NCI-H187 (cell line): ENCODE measurements at places on chromosomes 7 and 10.

DNA sequence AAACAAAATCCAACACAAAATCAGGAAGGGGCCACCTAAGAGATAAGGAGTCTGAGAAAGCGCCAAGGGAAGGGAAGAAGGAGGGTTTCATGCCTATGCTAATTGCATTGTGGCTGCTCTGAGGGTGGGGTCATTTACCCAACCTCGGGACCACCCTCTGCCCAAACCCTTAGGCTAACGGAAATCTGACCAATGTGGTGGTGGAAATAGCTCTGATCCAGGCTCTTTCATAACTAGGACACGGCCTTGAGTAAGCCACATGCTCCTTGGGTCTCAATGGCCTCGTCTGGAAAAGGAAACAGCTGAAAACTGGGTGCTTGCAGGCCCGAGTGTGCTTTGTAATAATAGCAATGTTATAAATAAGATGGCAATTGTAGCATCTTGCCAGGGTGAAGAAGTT is 14.9 kb upstream of the SRGN start:
- DNase-seq = no peak

GRCh38 chr10:1102416-1102815 is 46.2 kb downstream of the WDR37 start:
- no peak for DNase-seq

GRCh38 chr7:7757576-7757975 is 39.2 kb upstream of the RPA3 start:
- no peak for DNase-seq

DNA sequence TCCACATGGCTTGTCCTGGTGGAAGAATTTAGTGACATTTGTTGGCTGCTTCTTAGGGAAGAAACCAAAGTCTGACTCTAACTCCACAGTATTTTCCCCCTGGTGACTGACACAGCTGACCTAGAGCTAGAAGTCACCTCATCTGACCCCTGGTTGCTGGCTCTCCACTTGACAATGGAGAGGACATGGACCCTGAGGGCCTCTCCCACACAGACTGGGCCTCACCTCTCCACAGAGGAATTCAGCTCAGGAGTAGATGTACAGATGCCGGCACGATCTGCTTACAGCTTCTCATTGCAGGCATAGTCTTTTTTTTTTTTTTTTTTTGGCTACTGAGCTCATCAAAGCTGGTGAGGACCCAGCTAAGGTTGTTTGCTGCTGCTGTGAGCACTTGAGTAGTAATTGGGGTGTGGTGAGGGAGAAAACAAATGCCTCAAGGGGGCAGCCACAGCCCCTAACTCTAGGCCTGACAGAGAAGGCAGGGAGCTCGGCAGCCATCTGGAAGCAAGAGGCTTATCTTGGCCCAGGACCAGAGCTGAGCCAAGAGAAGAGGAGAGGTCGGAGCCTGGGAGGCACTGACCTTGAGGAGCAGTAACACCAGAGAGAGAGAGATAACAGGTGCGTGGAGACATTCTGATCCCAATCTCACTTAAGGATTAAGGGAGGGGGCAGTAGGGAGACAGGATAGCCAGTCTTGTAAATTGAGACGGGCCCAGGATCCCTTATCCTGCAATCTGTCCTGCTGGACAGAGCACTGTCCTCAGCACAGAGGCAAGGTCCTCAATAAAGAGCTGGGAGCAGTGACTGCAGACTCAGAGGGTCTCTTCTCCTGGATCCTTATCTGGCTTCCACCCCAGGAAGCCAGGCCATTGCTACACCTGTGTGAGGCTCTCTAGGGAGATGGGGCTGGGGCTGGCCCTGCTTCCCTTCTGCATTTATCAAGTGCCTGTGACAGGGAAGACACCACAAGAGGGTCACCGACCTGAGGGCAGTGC is 9.4 kb downstream of the PRSS58 start:
- no peak for DNase-seq

GRCh38 chr7:135843214-135843613 is 94.6 kb upstream of the FAM180A start:
- DNase-seq = no peak

DNA sequence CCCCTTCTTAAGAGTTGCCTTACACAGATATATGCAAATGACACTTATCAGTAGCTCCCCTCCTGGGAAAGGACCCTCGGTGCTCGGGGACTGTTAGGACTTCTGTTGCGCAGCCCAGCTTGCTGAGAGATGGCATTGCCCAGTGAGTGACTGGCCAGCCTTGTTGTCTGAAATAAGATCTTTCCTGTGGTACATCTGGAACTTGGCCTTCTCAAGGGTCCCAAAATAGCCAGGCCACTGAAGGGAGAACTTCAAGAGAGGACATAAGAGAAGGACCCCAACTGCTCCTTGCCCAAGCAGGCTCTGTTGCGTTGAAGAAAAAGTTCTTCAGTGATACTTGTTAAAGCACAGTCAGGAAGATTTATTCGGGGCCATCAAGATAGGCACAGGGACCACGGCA is 17.3 kb downstream of the BAG3 start:
- no peak for DNase-seq

- DNase-seq = no peak
These were observed 69.7 kb upstream of the EXOC4 start for GRCh38 chr7:133183042-133183794.

GRCh38 chr10:96833220-96834001 is 1.3 kb downstream of the LCOR start:
- no peak for DNase-seq

GRCh38 chr7:7151865-7152264 is 30.5 kb upstream of the C1GALT1 start:
- no peak for DNase-seq

DNA sequence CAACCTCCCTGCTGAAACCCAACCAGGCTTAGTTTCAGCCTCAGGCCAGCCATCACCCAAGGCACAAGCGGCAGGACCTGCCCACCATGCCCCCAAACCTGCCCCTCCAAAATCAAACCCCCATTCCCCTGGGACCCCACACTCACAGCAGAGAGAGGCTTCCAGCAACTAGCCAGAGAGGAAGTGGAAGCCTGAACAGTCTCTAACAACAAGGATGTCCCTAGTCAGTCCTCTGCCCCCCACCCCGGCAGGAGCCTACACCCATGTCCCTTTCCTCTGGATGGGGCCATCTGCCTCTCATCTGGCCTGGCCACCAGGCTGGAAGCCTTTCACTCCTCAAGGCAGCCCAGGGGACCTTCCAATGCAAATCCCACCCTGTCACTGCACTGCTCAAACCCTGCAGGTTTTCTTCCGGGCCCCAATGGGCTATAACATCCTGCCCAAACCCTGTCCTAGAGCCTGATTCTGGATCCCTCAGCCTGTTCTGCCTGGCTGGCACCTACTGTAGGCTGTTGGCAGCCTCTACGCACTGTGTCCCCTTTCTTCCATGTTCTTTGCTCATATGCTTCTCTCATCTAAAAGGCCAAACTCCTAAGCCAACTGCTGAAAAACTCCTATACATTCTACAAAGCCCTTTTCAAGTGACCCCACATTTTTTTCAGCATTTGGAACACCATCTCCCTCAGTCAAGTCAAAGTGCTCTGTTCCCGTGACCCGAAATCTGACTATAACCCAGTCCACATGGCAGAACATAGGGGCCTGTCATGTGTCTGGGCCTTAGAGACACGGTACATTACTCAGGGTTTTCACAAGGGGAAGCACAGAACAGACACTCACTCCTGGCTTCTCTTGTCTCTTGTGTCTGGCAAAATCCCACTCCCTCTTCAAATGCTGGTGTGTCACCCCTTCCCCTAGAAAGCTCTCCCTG is 253.3 kb downstream of the TNS3 start:
- DNase-seq = no peak

DNA sequence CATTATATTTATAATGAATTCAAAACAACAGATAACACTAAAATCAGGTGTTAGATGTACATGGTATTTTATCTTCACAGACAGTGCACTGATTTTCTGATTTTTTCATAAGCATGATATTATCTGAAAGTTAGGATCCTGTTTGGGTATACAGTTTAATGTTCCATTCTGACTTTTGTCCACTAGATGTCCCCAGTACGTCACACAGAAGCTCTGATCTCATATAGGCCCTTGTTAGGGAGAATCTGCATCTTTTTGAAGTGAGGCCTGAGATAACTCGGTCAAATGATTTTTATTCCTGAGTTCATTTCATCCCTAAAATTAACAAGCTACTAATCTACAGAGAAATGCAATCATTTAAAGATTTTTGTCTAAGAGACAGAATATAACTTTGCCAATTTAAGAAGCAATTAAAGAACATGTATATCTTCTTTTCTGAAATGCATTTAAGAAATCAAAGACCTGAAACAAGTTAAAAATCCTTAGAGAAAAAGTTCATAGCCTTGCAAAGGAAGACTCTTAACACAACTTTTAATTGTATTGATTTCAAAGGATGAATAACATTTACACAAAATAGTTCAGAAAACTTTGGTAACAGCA is 72.0 kb upstream of the TES start:
- peak; percentile 21 for DNase-seq

DNA sequence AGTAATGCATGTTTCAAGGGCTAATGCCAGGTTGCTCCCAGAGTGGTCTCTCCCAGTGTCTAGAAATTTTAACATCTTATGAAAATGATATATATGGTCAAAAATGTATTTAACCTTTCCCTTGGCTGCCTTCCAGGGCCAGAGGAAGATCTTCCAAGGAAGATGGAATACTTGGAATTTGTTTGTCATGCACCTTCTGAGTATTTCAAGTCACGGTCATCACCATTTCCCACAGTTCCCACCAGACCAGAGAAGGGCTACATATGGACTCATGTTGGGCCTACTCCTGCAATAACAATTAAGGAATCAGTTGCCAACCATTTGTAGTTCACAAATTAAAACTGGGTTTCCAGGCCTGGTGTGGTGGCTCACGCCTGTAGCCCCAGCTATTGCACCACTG is 9.0 kb downstream of the GATAD1 start:
- no peak for DNase-seq

DNA sequence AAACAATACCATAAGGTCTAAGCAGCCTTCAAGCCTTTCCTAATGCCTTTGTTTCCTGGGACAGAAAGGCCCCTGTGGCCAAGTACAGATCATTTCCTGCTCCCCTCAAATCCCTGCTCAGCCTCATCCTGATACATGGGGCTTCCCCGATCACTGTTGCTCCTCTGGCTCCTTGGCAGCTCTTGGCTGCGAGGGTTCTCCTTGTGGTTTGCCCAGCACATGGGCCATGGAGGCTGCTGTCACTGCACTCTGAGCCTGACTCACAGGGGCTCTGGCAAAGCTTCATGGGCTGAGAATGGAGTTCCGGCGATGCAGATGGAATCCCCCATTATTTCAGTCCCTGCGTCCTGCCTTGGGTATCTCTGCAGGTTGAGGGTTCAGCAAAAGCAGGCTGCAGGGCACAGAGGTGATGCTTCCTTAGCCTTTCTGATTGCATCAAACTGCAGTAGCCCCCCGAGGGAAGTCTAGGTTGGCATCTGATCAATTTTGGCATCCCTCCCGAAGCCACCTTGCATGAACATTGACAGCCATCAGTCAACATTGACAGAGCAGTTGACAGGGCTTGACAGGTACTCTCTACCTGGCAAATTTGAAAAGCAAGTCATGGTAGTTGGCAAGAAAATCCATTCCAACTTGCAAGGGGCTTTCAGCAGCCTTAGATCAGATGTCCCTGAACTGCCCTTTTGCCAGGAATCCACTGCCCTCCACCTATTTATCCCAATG is 168.6 kb downstream of the GFRA1 start:
- DNase-seq = no peak

DNA sequence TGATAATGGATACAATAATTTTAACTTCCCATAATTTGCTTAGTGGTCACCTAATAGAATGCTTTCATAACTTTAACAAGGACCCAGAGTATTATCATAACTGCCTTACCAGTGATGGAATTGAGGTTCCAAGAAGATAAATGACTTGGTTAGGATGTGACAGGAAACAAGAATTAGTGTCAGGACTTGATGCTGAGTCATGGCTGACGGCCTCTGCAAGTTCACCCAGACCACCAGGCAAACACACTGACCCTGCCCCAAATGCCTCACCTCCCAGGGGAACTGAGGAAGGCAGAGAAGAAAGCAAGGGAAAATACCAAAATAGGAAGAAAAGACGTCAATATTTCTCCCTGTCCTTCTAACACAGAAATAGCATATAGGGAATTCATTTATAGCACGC is 636.3 kb downstream of the PARD3 start:
- DNase-seq = no peak

DNA sequence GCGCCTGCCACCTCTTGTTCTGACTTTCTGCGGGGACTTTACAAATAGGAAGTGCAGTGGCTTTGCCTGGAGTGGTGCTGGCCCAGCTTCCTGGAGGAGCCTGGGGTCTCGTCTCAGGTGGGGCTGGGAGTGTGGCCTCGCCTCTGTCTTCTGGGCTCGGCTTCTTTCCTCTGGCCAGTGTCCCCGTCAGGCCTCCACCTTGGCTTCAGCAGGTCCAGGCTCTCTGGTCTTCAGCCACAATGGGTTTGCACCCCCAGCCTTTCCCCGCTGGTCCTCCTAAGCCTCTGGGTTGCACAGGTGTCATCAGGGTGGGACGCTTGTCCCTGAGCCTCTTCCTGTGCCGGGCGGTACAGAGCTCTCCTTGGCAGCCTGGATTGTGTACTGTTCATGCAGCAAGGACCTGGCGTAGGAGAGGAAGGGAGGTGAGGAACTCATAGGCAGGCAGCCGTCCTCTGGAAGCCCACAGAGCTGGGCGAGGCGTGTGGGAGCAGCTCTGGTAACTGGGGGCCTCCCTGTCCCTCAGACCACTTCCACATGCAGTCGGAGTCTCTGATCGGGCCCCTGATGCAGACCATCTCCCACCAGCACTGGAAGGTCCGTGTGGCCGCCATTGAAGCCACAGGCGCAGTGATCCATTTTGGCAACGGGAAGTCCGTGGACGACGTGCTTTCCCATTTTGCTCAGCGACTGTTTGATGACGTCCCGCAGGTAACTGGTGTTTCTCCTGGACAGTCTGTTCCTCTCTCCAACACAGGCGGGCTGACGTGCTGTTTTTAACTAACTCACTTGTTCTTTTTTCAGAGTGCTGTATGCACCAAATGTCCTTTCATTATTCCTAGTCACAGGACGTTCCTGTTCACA is 2.3 kb upstream of the PRKAR1B start:
- no peak for DNase-seq

- no peak for DNase-seq
These were observed at the start of gene UTF1 for GRCh38 chr10:133230044-133230361. UTF1 (plus strand) TSS chr10:133230217; CDS start chr10:133230289, 72 bp downstream.

DNA sequence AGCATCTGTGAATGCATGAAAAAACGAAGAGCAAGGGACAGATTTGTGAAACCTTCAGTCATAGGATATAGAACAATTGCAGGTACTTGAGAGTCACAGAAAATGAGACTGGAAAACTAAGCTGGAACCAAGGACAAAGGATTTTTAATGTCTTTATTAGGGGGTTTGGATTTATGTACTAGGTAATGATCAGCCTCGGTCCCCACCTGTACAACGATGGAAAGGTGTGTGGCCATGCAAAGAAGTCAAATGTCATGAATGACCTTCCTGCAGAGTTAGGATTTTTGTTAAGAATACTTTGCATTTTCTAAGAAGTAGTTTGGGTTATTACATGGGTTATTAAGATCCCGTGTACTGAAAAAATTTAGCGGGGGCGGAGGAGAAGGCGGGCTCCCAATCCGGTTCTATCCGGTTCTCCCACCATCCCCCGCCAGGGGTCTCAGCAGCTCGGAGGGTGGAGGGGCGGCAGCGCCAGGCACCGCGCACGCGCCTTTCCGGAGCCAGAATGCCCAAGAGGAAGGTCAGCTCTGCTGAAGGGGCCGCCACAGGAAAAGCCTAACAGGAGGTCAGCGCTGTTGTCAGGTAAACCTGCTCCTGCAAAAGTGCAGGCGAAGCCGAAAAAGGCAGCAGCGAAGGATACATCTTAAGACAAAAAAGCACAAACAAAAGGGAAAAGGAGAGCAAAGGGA is 327.5 kb upstream of the PLXDC2 start:
- no peak for DNase-seq
